ENCODE measurements at places on chromosomes 13 and 19.
A peak's percentile ranks its signal among the peaks of the same experiment; 100 is the strongest.

GRCh38 chr19:2574971-2575630, 99.2 kb downstream of the GADD45B start:
- no peak for DNase-seq

DNA sequence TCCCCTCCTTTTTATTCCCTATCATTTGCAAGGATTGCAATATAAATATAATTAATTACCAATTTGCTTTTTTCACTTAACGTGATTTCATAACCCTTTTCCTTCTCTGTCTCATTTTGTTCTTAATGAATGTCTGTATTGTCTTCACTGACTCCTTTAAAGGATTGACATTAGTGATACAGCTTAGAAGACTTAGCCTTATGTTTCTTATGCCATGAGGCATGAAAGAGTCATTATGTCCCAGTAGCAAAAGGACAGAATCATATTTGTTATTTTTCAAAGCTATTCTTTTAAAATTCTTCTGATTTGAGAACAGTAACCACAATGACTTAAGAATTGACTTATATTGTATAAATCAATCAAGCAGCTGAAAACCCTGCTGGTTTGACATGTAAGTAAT, 26.2 kb downstream of the SLC10A2 start:
- DNase-seq: no peak

DNA sequence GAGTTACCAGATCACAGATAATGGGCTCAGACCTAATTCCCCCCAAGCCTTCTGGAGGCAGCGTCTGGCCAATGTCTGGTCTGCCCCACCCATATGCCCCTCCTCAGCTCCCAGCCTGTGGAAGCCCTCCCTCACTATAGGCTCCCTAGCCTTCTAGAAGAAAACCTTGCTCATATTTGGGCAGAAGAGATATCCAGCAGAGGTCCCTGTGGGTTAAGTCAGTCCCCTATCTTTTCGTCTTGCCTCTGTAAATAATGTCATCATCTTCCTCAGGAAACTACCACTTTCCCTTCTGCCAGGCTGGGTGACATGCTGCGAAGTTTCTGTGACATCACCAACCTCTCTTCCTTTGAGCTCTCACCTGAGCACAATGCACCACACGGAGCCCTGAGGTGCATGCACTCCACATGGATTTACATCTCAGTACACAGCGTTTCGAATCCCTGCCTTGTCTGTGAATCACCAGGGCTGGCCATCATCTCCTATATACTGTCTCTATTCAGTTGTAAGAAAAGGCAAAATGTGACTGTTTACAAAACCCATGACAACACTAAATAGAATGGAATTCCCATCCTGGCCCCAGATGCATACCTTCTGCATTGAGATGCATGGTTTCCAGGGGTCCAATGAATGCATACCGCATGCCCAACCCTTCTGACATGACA, 112.8 kb downstream of the CRYL1 start:
- DNase-seq: no peak

- peak; percentile 99 for DNase-seq
Measured at GRCh38 chr19:36915992-36916830, at the start of the genes ZNF568 and ZNF829. Gene ZNF568, plus strand, starts transcription at chr19:36916332. Its CDS starts 6,439 bp downstream, at chr19:36922771. Gene ZNF829, minus strand, starts transcription at chr19:36916291. Its CDS starts 1,124 bp downstream, at chr19:36915167.

DNA sequence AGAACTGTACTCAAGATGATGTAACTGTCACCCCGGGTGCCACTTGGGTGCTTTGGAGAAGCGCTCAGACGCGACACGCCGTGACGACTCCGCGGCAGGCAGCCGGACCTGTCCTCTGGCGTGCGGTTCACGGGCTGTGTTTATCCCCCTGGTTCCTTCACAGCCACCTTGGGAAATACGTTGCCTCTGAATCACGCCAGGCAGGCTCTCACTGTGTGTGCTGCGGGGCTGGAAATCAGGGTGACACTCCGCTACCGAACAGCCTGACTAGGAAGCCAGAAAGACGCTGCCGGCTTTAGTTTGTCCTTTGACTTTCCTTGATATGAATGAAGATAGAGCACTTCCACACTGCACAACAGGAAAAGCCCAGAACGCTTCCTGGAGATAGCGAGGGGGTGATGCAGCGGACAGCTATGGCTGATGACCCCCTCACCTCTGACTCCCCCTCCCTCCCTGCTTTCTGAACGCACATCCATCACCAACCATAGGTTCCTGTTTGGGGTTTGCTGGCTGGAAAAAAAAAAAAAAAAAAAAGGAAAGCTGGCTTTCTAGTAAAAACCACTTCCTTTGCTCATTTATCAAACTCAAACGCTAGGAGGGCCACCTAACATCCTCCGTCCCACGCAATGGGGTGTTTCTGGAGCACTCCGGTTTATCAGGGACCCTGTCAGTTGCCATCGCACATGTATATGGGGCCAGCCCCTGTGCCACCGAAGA, 3.7 kb upstream of the GP6 start:
- DNase-seq: no peak

DNA sequence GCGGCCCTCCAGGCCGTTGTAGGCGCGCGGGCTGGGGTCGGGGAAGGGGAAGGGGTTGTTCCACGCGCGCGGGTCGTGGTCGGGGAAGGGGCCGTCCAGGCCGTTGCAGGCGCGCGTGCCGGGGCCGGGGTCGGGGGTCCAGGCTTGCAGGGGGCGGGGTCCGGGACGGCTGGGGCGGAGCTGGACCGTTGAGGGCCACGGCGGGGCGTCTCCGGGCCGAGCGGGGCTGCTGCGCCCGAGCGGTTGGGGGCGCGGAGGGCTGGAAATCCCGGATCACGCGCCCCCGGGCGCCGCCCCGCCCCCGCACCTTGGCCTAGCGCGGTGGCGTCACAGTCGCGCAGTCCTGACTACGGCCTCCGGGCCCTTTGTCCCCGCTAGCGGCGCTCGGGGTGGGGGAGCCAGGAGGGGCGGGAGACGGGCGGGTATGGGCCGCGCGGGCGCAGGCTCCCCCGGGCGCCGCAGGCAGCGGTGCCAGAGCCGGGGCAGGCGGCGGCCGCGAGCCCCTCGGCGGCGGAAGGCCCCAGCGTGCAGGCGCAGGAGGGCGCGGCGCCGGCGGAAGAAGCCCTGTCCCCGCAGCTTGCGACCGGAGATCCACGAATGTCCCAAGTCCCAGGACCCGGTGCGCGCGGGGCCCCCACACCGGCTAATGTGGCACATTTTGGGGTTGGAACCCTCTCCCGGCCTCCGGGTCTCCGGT, 665 bp downstream of the GPX4 start:
- DNase-seq: peak; percentile 68

GRCh38 chr19:49676136-49676783, 811 bp upstream of the PRMT1 start:
- DNase-seq: peak; percentile 98

- DNase-seq: no peak
Measured at GRCh38 chr19:7267792-7268704, 26.2 kb downstream of the INSR start.

GRCh38 chr13:95480131-95480545, 72.4 kb upstream of the CLDN10 start:
- no peak for DNase-seq

- no peak for DNase-seq
Measured at GRCh38 chr19:5628919-5629481, 6.1 kb downstream of the SAFB start.

DNA sequence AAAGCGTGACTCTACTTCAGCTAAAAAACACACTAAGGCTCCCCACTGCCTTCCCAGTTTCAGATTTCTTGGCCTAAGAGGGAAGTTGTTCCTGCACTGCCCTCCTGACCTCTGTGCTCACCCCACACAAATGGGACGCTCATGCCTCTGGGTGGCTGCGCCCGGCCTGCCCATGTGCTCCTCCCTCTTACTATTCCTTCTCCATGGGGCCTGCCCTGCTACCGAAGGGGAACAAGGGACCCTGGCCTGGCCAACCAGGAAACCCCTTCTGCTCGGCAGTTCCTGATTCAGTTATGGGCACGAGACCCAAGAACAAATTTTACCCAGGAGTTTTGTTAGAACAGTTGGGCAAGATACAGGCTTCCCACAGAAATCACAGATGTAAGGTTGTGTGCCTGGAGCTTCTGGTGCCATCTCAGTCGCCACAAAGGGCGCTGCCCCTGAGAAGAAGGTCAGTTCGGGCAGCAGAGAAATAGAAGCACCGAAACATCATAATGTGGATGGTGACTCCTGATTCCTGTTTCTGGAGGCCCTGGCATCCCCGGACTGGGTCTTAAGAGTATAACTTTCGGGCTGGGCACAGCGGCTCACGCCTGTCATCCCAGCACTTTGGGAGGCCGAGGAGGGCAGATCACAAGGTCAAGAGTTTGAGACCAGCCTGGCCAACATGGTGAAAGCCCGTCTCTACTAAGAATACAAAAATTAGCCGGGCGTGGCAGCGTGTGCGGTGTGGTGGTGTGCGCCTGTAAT, 5.4 kb upstream of the PLPP2 start:
- DNase-seq: no peak

DNA sequence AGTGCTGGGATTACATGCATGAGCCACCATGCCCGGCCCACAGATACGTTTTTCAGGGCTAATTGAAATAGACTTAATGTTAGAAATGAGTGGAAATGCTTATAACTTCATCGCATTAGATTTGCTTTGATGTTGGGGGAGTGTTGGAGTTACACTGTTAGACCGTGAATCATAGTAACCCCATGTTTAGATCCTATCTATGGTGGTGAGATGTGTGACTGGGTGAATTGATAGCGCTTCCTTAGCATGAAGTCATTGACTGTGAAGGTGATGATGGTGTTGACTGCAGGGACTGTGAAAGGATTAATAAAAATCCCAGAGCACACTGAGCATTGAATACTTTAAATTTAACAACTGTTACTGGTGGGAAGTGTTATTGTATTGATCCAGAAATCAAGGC, 1.7 kb downstream of the ZNF264 start:
- DNase-seq: no peak

GRCh38 chr13:24997367-24997967, 98.5 kb upstream of the PABPC3 start:
- DNase-seq: no peak

GRCh38 chr13:21641629-21642028, 29.2 kb upstream of the FGF9 start:
- DNase-seq: no peak

GRCh38 chr19:5193192-5193591, 147.4 kb downstream of the PTPRS start:
- DNase-seq: peak; percentile 88

DNA sequence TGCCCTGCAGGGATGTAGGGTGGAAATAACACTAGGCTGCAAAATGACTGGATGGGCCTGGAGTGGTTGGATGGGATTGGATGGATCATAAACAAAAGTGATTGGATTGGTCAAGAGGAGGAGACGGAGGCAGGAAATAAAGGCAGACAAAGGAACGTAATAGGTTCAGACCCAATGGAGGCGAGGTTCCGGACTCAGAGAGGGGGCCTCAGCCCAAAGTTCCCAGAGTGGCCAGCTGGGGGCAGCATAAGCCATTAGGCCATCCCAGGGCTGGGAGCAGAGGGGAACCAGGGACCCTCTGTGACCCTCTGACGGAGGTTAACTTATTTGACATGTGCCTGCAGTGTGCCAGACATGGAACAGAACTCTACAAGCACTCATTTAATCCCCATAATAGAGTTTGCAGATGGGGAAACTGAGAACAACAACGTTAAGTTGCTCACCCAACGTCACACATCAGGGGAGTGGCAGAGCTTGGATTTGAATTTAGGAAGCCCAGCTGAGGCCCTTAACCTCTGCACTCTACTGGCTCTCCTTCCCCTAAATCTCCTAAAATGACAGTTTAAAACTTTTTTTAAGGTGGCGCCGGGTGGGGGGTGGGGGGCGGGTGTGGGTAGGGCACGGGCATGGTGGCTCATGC, 15.3 kb upstream of the MAP1S start:
- no peak for DNase-seq

DNA sequence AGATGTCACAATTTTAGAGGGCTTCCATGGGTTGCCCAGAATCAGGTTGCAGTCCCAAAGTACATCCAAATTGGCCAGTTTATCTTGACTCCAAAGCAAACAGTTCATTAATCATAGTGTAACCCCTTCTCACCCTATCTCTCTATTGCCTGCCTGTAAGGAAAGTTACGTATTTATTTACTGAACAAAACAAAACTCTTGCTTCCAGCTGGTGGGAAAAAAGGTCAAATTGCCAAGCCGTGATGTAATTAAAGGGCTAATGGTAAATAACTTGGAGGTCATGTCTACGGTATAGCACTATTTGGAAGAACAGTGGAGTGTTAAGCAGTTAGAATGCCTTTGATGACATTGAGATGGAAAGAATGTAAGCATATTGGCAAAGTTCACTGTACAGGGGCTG, 214.0 kb downstream of the DLEU7 start:
- DNase-seq: no peak

DNA sequence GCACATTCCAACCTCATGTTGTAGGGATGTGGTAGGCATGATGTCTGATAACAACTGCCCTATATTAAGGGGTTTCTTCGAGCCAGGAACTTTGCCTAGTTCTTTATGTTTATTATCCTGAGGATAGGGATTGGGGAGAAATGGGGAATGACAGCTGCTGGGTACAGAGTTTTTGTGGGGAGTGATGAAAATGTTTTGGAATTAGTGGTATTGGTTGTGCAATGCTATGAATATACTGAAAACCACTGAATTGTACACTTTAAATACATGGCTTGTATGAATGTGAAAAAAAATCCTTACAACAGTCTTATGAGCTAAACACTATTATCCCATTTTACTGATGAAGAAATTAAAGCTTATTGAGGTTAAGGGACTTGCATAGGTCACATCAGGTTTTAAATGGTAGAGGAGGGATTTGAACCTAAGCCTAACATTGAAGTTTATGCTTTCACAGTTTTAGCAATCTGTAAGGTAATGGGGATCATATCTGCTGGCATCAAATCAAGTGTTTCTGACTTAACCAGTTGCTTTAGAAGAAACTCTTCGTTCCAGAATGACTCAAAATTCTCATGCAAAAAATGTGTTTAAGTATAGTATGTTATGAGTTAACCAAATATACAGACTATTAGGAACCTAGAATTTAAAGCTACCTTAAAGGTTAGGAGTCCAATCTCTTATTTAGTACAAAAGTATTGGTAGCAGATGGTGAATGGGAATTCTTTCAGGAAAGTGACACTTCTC, 61.4 kb downstream of the ERCC5 start:
- no peak for DNase-seq

DNA sequence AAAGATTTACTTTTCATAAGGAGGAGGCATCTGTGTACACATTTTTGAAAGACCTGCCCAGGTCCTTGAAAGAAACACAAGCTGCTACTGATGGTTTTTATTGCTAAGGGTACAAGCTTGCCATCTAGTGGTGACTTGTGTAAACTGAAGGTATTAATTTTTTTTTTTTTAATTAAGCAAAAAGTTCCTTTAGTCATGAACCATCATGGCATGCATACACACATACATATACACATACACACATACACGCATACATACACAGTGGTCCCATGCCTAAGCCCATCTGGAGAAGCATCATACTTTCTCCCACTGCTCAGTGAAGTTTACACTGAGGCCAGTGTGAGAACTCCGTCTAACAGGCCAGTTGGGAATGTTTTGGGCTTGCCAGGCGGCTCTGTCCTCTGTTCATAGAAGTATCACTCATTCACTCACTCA, 312.5 kb downstream of the DCLK1 start:
- peak; percentile 63 for DNase-seq

- DNase-seq: no peak
Measured at GRCh38 chr13:41006978-41007743, 12.0 kb downstream of the ELF1 start.

- no peak for DNase-seq
Measured at GRCh38 chr13:114070098-114070799, 62.2 kb downstream of the RASA3 start.
